ENCODE measurements at places on chromosomes 13 and 19. TPM values are rescaled to one million over a fixed set of nuclear protein-coding genes. Genes with fewer than 3 reads are reported as not detected.

Gene TNNT1
- 0.18 TPM for total RNA-seq

Gene ZNF573
- total RNA-seq, result 6.5 TPM

Gene F7
- 99.6 TPM for total RNA-seq

Gene SCN1B
- 4.5 TPM for total RNA-seq

Gene APC2
- 0.13 TPM for total RNA-seq

Gene PTPRS
- 7.3 TPM for total RNA-seq

Gene F2RL3
- 0.15 TPM for total RNA-seq

Gene ZSWIM9
- 3.2 TPM for total RNA-seq

Gene ACP7
- total RNA-seq, result not detected

Gene SERPINE3
- not detected for total RNA-seq

Gene INSR
- 96.4 TPM for total RNA-seq

Gene FAM216B
- not detected for total RNA-seq

Gene FOXA3
- 31.6 TPM for total RNA-seq

Gene HCST
- 1.8 TPM for total RNA-seq

Gene SULT2B1
- not detected for total RNA-seq

Gene KISS1R
- not detected for total RNA-seq

Gene DENND1C
- total RNA-seq, result 1.1 TPM

Gene SLC35E1
- 22.9 TPM for total RNA-seq

Gene OVOL3
- total RNA-seq, result not detected

Gene ZNF837
- 2.9 TPM for total RNA-seq

Gene KIR3DL1
- total RNA-seq, result not detected

Gene CELF5
- total RNA-seq, result 0.18 TPM

Gene PLK5
- total RNA-seq, result not detected

Gene CD177
- total RNA-seq, result 0.38 TPM

Gene ETV2
- total RNA-seq, result 0.48 TPM

Gene GRK1
- total RNA-seq, result not detected

Gene KLK14
- not detected for total RNA-seq

Gene OR7D2
- not detected for total RNA-seq

Gene SRRM5
- total RNA-seq, result 0.35 TPM

Gene PNPLA6
- total RNA-seq, result 57.9 TPM

Gene CCDC169
- total RNA-seq, result 0.08 TPM

Gene RAB20
- 12.3 TPM for total RNA-seq
